AG08395 (cell line): ENCODE measurements at places on chromosomes 5 and 9.

DNA sequence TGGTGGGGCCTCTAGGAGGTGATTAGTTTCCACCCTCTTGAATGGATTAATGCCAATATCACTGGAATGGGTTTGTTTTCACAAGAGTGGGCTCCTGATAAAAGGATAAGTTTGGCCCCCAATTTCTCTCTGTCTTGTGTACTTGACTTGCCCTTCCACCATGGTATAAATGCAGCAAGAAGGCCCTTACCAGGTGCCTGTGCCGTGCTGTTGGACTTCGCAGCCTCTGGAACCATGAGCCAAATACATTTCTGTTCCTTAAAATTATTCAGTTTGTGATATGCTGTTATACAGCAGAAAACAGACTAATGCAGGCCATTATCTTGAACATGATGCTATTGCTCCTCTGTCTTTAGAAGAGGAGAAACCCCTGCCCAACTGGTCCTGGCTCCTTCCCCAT lies 17.8 kb upstream of the BRD3 start:
- no peak for DNase-seq

DNA sequence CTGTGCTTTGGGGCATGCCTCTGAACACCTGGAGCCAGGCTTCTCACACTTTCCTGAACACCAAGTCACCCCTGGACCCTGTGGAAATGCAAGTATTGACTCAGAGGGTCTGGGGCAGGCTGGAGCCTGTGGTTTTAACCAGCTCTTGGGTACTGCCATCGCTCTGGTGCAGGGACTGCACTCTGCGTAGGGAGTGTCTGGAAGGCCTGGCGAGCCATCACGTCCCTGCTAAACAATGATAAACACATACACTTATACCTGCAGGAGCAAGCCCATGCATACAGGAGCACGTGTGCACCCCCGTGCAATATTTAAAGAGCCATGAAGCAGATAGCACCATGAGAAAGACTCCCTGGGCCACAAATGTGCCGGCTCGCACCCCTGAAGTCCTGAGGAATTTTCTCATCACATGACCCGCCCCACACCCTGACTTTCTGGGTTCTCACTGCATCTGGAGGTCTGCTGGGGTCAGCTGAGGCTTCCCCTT lies 267.7 kb downstream of the GADD45G start:
- DNase-seq, result no peak

DNA sequence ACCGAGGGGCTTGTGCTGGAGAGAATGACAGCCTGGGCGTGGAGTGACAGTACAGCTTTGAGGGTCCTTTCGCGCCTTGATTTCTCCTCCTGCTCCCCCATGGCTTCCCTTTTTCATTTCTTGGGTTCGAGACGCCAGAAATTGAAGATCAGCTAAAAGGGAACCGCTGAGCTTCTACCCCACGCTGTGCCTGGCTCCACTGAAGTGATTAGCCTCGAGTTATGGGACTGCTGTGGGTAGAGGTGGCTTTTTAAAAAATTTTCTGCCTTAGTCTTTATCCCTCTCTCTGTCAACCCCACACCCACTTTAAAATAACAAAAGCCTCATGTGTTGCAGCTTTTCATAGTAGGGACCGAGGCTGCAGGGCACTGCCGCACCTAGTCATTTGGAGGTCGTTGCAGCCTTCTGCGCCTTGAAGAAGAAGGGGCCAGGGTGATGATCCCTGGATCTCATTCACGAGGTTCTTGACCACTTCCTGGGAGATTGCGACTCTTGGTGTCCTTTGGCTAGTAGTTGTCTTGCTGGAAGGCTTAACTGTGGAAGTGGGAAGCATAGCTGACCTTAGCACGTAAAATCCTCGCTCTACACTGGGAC lies 603 bp downstream of the PPIP5K2 start:
- DNase-seq, result peak; percentile 10

GRCh38 chr5:132209901-132210545 lies 17.6 kb downstream of the P4HA2 start:
- DNase-seq, result no peak

GRCh38 chr9:97388721-97389238 lies 23.1 kb upstream of the TDRD7 start:
- DNase-seq, result peak; percentile 27

GRCh38 chr5:155872629-155873220 lies 454.2 kb upstream of the SGCD start:
- peak; percentile 46 for DNase-seq

DNA sequence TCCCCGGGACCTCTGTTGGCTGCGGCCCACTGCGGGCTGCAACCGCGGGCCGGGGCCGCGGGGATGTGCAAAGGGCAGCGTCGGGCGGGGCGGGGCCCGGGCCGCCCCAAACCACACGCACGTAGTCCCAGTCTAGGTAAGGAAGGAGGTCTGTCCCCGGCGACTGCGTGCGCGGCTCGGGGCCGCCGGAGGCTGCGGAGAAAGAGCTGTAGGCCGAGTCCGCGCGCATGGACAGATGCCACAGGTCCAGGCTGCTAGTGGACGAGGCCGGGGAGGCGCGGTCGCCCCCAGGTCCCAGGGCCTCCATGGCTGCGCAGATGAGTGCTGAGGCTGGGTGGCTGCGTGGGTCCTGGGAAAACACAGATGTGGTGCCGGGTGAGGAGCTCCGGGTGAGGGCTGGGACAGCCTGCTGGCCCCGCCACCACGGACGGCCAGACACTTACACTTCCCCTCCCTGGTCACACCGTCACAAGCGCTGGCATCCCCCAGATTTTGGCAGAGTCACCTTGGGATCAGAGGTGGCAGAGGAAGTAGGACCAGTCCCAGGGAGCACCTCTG lies 4.5 kb downstream of the SHROOM1 start:
- no peak for DNase-seq

DNA sequence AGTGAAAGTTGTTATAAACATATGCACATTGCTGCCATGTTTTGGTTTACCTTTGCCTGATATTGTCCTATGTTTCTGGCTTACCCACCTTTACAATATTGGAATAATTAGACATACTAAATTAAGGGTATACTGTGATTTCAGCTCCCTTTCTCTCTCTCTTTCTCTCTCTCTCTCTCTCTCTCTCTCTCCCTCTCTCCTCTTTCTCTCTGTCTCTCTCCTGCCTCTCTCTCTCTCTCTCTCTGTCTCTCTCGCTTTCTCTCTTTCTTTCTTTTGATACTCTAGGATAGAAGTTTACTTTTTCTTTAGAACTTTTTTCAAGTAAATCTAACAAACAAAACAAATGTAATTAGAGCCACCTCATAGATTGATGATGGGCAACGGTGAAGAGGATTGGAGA lies 239.6 kb downstream of the TMEM161B start:
- DNase-seq, result no peak

DNA sequence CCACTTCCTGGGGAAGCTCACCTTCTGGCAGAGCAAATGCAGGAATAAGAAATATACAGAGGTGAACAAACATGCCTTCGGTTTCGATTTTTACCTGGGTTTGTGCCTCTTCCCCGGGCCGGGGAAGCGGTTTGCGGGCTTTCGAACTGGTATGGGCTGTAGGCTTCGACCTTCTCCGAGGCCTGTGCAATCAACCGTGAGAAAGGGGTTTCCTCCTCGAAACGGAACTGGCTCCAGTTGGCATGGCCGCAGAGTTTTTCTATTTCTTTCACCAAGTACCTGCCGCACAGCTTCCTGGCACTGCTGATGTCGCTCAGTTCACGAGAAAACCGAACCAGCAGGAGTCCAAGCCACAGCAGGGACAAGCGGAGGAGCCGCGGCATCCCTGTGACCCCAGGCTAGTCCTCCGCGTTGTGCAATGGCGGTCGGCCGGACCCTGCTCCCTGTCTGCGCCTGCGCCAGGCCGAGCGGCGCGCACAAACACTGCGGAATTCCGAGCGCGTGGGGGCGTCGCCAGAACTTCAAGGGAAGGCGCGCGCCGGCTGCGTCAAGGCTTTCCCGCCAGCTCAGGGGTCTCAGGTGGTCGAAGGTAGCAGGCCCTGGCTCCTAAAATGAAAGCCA lies at the start of gene INSL6:
INSL6 (minus strand) TSS at position 420 of the 621 bp plus-strand sequence; CDS start at position 383, 37 bp downstream.
- no peak for DNase-seq

GRCh38 chr9:105979290-105979689 lies 284.9 kb downstream of the TMEM38B start:
- no peak for DNase-seq

DNA sequence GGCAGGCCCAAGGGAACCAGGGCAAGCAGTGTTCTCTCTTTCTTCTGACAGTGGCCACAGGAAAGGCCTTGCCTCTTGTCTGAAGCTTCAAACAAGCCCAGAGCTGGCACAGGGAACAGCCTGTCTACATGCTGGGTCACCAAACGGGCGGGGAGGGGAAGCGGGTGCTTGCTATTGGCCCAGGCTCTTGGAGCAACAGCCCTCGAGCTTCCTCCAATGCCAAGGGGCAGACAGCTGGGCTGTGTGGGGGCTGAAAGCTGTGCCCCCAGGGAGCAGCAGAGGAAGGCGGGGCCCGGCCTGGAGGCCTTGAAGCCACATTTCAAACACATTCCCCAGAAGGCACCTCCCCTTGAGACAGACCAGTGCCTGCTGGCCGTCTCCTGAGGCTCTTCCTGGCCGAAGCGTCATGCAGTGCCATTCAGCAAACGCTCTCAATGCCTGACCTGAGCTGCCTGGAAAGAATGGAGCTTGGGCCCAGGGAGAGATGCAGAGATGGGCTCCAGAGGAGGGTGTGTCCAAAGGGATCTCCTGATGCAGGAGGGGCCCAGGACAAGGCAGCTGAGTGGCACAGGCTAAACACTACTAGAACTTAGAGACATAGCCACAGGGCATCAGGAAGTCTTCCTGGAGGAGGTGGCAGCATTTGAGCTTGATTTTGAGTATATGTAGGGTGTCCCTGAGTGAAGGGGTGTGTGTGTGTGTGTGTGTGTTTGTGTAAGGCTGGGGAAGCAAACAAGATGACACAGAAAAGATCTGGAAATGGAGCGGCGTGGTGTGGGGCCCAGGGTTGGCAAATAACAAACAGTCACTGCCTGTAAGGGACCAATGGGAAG lies 2.5 kb downstream of the FIBCD1 start:
- DNase-seq, result peak; percentile 84

- no peak for DNase-seq
Measured at GRCh38 chr5:150393096-150393645, 19.5 kb downstream of the CD74 start.

DNA sequence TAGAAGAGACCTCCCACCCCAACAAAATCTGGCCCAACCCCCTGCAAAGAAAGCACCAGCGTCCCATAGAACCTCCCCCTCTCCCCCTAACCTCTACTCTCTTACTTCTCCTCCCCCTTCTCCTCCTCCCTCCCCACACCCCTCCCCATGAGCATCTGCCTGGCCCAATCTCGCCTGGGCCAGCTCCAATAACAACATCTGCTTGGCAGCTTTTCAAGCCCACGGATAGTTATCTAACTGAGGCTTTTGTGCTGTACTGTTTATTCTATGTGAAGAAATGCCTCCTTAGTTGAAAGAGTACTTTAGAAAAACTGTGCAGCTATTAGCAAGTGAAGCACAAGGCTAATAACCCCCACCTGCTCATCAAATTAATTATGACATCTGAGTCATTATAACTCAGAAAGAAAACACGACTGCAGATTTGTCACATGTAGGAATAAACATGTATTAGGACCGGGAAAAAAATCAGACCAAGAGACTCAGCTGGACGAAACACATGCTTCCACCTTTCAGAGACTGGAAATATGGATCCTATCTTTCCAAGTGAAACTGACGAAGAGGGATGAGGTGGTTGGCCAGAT lies 42.8 kb downstream of the NFIB start:
- no peak for DNase-seq
